ENCODE measurements at places on chromosomes 5 and 9.

GRCh38 chr5:58260243-58260642, 199.6 kb downstream of the PLK2 start:
- no peak for DNase-seq

- DNase-seq, result no peak
These were observed 8.7 kb downstream of the SNCB start for GRCh38 chr5:176621661-176622079.

DNA sequence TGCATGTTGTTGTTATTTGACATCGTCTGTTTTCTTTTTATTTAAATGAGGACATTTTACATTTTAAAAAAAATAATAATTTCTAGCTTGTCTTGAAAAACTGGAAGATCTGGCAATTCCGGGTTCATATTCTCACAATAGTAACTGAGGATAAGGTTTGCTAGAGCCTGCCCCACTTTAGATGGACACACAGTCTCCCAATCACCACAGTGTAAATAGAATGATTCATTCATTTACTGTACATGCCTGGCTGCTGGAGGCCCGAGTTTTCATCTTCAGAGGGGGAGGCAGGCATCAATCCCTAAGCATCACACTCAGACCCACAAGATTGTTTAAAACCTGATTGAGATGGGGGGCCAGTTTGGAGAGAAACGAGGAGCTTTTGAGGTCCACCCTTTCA, 2039.7 kb upstream of the WWC1 start:
- no peak for DNase-seq

DNA sequence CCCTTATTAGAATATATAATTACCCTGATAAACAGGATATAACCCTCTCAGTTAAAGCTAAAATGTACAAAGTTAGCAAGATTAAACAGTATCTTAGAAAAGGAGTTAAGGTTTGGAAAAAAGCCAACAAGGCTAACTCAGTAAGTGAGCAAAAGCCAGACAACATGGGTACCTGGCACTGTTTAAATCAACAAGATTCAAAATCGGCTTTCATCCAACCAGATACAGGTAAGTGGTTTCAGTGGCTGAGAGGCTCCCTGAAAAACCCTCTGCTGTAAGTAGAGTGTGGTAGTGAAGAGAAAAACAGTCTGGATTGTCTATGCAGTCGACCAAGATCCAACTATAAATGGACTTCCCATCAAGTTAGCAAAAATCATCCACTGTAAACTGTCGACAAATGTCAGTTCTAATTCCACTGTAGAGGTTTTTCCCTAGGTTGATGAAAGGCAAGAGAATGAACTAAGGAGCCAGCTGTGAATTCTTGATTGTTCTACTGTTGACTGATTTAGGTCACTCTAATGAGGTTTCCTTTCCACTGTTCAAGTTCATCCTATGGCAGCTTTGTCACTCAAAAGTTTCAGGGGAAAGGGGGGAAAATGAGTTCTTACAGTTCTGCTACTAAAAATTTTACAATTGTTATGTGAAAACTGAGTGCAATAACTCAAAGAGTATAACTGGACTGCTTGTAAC, 27.3 kb downstream of the ETF1 start:
- DNase-seq, result no peak

GRCh38 chr9:111812337-111812736, 17.6 kb upstream of the SHOC1 start:
- DNase-seq, result no peak

- DNase-seq, result no peak
These were observed 26.2 kb upstream of the APC start for GRCh38 chr5:112711436-112711835.

- no peak for DNase-seq
These were observed 425 bp upstream of the EGFL7 start for GRCh38 chr9:136662326-136662655.

GRCh38 chr5:41109186-41109585, 38.0 kb upstream of the MROH2B start:
- no peak for DNase-seq

GRCh38 chr5:91235271-91235694, 147.8 kb downstream of the ARRDC3 start:
- DNase-seq, result no peak

DNA sequence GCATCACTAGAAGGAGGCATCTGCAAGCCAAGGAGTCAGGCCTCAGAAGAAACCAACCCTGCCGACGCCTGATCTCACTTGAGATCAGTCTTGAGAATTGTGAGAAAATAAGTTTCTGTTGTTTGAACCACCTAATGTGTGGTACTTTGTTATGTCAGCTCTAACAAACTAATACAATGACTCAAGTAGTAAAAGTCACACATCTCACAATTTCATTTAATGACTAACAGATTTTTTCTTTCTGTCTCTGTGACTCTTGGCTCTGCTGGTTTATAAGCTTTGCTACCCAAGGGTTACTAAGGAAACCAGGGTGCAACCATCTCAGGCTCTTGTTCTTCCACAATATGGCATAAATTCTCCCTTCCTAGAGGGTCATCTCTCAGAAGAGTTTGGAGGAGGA, 315.8 kb upstream of the GRAMD2B start:
- DNase-seq, result no peak

GRCh38 chr9:4386819-4387218, 87.0 kb upstream of the GLIS3 start:
- no peak for DNase-seq

DNA sequence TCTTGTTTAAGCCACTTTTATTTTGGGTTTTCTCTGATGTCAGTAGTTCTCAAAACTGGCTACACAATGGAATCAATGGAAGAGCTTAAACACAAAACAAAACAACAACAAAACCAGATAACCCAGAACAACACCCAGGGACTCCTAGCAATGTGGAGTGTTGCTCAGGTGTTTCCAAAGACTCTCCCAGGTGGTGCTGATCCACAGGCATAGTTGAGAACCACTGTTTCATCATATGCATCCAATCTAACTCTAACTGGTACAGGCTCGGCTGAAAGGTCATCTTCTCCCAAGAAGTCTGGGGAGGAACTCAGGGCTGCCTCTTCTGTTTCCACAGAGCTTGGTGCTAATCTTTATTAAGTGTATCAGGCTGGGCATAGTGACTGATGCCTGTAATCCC, 5.4 kb upstream of the ALDH1B1 start:
- no peak for DNase-seq

GRCh38 chr9:82513242-82513751, 524.7 kb downstream of the SPATA31D1 start:
- no peak for DNase-seq

- DNase-seq, result no peak
These were observed 179.2 kb downstream of the HSD17B3 start for GRCh38 chr9:96122751-96123150.

DNA sequence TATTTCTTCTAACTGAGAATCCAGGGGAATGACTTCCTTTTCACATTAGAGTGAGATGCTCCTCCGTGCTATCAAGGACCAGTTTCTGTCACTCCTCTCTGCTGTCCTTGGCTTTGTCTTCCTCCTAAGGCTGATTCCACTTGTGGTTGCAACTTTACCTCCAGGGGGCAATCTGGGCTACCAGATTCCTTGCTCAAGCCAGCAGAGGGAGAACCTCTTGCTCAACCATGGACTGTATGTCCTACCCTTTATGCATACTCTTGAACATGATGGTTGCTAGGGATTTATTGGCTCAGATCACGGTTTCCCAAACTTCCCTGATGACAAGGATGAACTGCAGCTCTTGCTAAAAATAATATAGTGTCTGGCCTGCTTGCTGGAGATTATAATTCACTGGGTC, 24.0 kb downstream of the NNT start:
- no peak for DNase-seq

- no peak for DNase-seq
These were observed 14.1 kb upstream of the CARD19 start for GRCh38 chr9:93081931-93082330.

DNA sequence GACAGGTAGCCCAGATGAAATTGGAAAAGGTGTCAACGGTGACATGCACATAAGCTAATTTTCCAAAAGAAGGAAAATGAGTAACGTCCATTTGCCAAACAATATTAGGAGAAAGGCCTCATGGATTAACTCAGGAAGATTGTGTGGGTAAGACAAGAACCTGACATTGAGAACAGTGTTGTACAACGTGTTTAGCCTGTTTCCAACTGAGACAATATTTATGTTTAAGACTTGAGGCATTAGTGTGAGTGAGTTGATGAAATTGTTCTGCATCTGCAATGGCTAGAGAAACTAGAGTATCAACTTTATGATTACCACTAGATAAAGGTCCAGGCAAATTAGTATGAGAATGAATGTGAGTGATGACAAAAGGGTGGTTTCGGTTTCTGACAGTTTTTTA, 191.3 kb upstream of the RAI14 start:
- no peak for DNase-seq

DNA sequence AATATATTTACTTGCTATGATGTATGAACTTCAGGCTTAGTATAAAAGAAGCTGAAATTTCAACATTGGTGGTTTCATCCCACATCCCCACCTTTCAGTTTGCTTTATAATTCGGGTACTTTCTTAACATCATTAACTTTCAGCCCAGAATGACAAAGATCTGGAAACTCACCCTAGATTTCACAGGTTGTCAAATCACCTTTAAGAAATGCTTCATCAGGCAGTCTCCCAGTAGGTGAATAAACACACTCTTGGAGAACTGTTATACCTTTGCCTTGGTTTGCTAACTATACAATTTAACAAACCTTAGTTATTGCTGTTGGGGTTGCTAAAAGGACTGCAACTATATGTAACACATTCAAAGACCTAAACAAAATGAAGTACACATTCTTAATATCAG, 54.4 kb downstream of the MLANA start:
- no peak for DNase-seq

- DNase-seq, result no peak
These were observed 985 bp upstream of the LCN10 start for GRCh38 chr9:136743639-136744211.

DNA sequence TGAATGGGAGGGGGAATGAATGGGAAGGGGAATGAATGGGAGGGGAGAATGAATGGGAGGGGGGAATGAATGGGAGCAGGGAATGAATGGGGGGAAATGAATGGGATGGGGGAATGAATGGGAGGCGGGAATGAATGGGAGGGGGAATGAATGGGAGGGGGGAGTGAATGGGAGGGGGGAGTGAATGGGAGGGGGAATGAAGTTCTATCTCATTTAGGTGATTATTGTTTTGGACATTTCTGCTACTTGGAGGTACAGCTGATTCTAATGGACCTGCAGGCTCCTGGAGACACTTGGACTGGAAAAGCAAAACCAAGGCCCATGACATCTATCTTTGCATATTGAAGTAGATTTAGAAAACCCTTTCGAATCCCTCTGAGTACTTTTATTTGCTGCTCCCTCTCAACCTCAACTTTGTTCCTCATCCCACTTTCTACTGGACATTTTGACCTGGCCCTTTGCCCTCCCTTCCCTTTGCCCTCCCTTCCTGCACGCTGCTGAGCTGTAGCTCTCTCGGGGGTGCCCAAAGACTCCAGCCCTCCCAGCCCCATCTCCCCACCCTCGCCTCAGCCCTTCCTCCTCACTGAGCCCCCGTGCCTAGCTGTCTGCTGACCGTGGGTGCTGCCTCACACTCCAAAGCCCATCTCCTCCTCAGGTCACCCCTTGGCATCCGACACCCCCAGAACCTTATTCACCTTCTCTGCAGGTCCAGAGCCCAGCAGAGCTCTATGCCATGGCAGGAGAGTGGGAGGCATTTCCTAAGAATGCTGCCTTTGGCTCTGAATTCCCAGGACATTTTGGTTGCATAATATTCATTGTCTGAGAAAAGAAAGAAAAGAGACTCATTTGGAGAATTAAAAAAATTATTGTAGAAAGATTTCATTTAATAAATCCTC, 19.9 kb upstream of the LPCAT1 start:
- DNase-seq, result no peak

- DNase-seq, result no peak
These were observed 629.2 kb downstream of the BNC2 start for GRCh38 chr9:16241231-16241630.

- no peak for DNase-seq
These were observed 255.2 kb downstream of the CRB2 start for GRCh38 chr9:123611226-123611625.

GRCh38 chr5:134506054-134507039, 19.1 kb upstream of the JADE2 start:
- no peak for DNase-seq

DNA sequence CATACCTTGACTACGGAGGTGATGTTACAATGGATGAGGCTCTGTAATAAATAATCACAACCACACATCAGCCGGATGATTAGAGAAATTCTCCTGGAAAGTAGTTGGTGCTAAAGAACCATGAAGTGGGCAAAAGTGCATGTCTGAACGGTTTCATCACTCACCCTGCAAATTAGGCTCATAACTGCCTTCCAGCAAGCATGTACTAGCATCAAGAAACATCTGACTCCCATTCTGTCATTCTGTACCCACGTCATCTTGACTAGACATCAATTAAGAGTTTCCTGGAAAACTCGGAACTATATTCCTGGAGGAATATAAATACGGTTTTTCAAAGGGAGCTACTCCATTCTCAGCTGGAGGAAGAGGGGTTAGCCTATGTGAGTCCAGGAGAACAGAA, 52.2 kb downstream of the HSD17B3 start:
- DNase-seq, result no peak

DNA sequence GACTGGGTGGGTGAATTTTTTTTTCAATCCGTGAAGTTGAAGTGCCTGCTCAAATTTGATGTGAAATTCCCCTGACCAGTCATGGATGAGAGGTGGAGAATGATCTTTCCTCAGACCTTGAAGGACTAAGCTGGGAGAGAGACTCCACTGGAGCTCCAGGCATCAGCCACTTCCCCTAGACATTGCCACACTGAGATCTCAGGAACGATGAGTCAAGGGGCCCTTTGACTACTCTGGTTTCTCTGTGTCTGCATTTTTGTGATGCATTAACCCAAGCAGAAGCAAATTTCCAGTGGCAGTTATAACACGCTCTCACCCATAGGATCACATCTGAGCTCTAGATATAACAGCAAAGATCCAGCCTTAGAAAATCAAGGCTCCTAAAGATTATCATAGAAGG, 171.2 kb upstream of the KIF2A start:
- DNase-seq, result no peak

DNA sequence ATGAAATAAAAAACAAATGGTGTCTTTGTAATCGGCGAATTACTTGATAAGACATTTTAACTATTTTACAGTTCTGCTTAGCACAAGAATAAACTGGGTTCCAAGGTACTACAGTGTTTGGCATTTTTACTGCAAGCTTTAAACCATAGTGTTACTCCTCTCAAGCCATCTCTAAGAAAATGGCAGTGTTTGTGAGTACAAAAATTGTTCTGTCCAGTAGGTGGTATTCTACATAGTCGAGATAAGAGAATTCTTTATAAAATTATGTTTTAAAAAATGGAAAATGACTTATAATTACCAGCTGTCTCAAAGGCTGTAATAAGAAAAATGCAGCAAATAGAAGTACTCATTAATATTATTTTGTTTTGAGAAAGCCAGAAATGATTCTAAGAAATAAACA, 3.2 kb downstream of the SMIM15 start:
- no peak for DNase-seq
